H4 (cell line): ENCODE measurements at places on chromosomes 16 and 17. TPM values are rescaled to one million over a fixed set of nuclear protein-coding genes. Genes with fewer than 3 reads are reported as not detected.

DNA sequence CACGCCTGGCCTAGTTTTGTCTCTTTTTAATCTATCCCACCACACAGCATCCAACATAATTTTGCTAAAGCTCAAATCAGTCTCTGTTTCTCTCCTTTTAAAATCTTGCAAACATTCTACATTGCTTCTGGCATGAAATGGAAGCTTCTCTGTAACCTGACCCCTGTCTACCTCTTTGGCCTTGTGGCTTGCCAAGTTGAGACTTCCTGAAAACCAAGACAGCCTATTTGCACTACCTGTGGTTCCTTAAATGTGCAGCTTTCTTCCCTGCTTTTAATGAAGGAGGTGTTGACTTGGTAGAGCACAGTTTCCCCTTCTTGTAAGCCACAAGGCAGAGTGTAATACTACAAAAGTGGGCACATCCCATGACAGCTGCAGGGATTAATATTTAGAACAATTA, 6.0 kb upstream of the CCL3 start:
- no peak for DNase-seq

GRCh38 chr17:47966079-47966519, 4.8 kb upstream of the CDK5RAP3 start:
- no peak for DNase-seq

The HOXB8 gene
- 1.2 and 6.3 TPM in 2 replicates for total RNA-seq

DNA sequence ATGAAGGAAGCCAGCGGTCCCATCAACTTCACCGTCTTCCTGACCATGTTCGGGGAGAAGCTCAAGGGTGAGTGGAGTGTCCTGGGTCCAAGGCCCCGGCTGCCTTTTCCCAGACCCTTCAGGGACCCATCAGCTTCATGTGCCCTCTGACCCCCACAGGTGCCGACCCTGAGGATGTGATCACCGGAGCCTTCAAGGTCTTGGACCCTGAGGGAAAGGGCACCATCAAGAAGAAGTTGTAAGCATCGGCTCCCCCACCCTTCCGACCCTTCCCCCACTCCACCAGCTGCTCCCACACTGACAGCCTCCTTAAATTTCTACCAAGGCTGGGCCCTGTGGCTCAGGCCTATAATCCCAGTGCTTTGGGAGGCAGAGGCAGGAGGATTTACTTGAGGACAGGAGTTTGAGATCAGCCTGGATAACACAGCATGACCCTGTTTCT, 1.9 kb downstream of the MYL11 start:
- DNase-seq, result no peak

DNA sequence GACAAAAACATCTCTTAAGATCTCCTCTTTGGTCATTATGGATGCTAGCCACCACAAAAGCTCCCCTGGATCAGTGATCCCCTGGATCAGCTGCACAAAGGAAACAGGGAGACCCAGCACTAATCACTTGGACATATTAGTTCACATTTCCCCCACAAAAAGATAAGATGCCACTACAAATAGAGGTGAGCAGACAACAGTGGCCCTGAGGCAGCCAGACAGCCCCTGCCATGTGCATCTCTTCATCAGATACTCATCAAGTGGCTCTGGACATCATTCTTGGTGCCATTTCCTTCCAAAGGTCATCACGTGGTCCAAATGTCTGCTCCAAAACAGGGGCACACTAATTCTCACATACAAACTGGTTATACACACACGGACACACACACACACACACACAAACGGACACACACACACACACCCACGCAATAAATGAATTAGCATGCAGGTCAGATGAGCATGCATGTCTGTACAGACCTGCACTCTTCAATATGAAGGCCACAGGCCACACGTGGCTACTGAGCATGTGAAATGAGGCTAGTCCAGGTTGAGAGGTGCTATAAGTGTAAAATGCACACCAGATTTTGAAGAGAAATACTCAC, 4.1 kb downstream of the USP36 start:
- no peak for DNase-seq

DNA sequence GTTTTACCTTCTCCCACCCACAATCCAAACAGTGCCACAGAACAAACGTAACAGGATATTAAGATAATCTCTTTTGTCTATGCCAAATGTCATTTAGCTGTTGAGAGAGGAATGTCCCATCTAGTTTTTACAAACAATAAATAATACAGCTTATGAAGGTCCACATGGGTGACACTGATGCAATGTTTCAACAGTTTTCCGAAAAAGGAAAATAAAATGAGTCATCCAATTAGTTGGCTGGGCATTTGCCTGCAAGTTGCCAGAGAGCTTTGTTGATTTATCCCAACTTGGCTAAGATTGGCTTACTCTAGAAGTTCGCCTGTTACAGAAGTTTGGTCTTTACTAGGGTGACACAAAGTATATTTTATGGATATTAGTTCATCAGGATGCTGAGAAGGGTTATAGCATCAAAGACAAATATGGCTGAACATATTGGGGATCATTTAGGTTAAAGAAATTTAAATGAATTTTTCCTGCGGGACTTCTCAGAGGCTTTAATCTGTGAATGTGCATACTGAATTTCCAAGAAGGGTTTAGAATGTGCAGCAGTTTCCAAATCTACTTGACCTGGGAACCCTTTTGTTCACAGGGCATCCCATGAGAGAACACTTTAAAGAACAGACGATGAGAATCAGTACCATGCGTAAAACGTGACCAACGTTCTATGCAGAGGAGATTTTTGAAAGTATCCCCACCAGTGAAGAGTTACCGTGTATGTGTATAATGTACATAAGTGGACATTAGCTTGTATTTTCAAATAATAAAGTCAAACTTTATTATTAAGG, 73.1 kb downstream of the CDH13 start:
- peak; percentile 90 for DNase-seq

The KRTAP9-3 gene
- not detected in 2 replicates for total RNA-seq

The RAP1GAP2 gene
- 2.0 and 2.4 TPM in 2 replicates for total RNA-seq

DNA sequence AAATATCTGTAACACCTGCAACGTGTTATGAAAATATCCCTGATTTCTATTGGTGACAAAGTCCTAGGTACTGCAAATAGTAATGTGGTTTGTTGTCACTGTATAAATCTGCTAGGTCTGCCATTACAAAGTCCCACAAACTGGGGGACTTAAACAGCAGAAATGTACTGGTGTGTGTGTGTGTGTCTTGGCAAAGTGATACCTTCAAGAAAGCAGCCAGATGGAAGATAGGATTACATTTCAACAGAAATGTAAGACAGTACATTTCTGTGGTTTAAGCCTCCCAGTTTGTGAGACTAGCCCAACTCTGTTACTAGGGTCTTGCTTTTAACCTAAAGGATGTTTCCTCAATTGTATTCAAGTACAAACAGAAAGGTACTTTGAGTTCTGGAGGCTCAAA, 531.7 kb downstream of the NPIPA7 start:
- DNase-seq, result no peak

- DNase-seq, result no peak
Observed at GRCh38 chr17:19904924-19905323, 37.2 kb upstream of the ULK2 start.

- no peak for DNase-seq
Observed at GRCh38 chr17:48690655-48691054, 31.7 kb downstream of the PRAC1 start.

The COG1 gene
- total RNA-seq, result 18.6 and 18.8 TPM in 2 replicates

DNA sequence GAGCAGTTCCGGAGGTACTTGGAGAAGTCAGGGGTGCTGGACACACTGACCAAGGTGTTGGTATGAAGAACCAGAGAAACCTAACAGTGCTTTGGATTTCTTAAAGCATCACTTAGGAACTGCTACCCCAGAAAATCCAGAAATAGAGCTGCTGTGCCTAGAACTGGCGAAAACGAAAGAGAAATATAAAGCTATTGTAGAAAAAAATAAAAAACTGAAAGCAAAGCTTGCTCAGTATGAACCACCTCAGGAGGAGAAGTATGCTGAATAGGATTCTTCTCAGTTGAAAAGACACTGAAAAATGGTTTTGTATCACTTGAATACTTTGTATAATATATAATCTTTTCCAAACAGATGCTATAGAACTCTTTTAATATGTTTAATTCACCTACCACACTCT, 106.3 kb upstream of the PMFBP1 start:
- DNase-seq, result no peak

The VPS9D1 gene
- total RNA-seq, result 4.1 and 6.0 TPM in 2 replicates

GRCh38 chr16:10831894-10832886, 13.6 kb upstream of the TVP23A start:
- DNase-seq, result no peak

GRCh38 chr17:32757963-32758362, 119.0 kb downstream of the MYO1D start:
- DNase-seq, result no peak

The ZNF598 gene
- total RNA-seq, result 5.5 and 10.4 TPM in 2 replicates

DNA sequence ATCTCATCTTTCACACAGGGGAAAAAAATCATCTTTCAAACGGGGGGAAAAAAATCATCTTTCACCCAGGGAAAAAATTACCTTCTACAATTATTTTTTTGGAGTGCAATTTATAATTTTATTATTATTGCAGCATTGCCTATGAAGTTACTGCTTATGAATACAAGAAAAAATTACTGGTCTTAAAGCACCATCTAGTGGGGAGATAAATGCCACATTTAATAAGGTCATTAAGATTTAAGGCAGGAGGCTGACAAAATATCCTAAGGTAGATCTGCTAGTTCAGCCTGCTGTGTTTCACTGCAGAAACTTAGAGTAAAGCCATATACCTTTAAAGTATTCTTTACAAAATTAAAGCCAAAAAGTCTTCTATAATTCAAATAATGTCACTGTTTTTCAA, 13.7 kb downstream of the SHCBP1 start:
- peak; percentile 17 for DNase-seq

- no peak for DNase-seq
Observed at GRCh38 chr17:57221366-57222350, 34.7 kb upstream of the MSI2 start.

The TBC1D3G gene
- total RNA-seq, result not detected in 2 replicates

GRCh38 chr16:77679901-77680300, 42.4 kb upstream of the NUDT7 start:
- DNase-seq, result no peak

The CNTNAP1 gene
- 6.7 and 7.0 TPM in 2 replicates for total RNA-seq

The NOG gene
- 0.78 and 1.2 TPM in 2 replicates for total RNA-seq

GRCh38 chr17:80843741-80844156, 147.9 kb upstream of the CHMP6 start:
- no peak for DNase-seq

GRCh38 chr16:67063008-67063407, 34.1 kb downstream of the CBFB start:
- DNase-seq, result no peak

GRCh38 chr16:27549464-27549745, 308 bp downstream of the GTF3C1 start:
- no peak for DNase-seq

The RNF151 gene
- total RNA-seq, result not detected in 2 replicates

DNA sequence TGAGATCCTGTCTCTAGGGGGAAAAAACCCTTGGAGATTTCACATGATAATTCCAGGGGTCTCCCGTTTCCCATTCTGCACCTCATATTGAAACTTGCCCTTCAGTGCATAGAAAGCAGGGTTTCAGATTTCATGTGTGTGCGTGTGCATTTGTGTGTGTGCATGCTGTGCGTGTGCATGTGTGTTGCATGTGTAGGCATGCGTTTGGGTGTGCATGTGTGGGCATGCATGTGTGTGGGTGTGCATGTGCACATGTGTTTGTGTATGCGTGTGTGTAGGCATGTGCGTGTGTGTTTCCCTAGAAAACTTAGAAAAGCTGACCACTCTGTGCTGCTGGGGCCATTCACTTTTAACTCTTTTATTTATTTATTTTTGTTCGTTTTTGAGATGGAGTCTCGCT, 40.0 kb downstream of the IL21R start:
- DNase-seq, result no peak

DNA sequence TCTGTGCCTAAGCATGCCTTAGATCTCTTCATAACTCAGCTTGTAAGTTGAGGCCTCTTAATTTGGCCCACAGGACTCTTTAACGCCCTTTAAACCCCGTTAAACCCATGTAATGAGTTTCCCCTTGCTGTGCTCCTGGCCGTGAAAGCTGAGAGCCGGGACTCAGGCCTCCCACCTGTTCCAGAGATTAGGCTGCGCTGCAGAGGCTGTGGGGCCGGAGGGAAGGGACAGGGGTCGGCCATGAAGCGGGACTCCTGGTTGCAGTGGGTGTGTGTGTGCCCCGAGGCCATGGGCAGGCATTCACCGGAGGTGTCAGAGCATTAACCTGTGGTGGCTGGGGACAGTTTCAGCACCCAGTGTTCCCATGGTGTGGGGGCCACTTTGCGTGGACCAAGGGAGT, 150.8 kb upstream of the IRX3 start:
- no peak for DNase-seq

DNA sequence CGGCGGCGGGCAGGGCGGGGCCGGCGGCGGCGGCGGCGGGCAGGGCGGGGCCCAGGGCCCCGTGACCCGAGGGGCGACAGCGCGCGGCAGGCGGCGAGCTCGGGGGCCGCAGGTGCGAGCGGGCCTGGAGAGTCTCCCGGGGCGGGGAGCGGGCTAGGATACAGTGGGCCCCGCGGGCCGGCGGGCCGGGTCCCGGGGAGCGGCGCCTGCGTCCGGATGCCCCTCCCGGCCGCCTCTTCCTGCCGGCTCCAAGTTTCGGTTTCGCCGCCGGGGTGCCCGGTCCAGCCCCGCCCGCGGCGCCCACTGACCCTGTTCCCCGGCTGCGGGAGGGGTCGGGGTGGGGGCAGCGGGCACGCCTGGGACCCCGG, at the start of gene RNF213:
RNF213 (plus strand) TSS at position 62 of the 368 bp plus-strand sequence. CDS start 2,830 bp downstream, outside the sequence.
- DNase-seq, result no peak

GRCh38 chr16:73213732-73214455, 166.0 kb upstream of the ZFHX3 start:
- DNase-seq, result no peak

DNA sequence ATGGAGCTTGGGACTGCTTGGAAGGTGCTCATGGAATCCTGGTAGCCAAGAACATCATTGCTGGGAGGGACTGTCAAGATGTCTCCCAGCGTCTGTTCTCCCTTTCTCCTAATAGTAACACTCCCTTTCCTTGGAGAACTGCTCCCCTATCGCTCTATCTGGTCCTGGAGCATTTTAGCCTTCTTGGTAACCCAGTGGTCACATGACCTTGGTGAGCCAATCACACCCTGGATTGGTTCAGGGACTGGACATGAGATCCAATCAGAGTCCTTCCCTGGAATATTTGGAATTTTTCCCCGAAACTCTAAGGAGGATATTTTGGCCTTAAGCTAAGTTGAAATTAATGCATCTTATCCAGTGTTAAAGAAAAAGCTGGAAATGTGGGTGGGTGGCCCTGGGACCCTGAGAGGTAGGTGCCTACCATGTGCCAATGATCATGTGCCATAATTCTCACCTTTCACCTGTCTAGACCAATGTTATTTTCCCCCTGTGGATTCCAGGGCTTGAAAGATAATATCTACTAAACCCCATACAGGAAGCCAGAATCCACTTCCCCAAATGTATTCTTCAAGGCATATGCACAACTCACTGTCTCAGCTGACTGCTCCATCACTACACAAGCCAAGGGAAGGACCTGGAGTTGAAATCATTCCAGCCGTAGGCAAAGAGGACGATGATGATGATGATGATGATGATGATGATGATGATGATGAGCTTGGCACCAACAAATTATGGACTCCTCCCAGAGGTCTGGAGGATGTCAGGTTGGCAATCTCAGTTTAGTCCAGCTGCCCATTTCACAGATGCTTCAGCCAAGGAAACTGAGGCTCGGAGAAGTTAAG, 193.2 kb downstream of the RAB11FIP4 start:
- no peak for DNase-seq

The MT1A gene
- not detected in 2 replicates for total RNA-seq

The MYH13 gene
- total RNA-seq, result not detected in 2 replicates

The LDHD gene
- 0.10 and 2.4 TPM in 2 replicates for total RNA-seq
